HS-27A (cell line): ENCODE measurements at places on chromosomes 3 and 15.

DNA sequence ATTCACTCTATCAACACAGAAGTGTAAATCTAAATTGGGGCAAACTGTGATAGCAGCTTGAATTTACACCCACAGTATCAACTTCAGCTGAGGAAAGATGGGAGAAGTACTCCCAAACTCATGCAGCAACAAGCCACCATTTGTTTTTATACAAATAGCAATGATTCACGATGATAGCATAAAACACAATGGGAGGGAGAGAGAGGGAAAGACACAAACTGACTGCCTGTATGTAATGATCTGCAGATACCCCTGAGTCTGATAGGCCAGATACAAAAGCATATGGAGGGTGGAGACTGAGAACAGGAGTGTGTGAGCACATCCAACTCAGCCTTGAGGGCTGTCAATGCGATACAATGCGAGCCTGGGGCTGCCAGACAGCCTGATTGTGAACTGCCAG, 79.2 kb downstream of the CNTN3 start:
- no peak for DNase-seq

- no peak for DNase-seq
Measured at GRCh38 chr3:59595830-59596229, 546.0 kb upstream of the CFAP20DC start.

DNA sequence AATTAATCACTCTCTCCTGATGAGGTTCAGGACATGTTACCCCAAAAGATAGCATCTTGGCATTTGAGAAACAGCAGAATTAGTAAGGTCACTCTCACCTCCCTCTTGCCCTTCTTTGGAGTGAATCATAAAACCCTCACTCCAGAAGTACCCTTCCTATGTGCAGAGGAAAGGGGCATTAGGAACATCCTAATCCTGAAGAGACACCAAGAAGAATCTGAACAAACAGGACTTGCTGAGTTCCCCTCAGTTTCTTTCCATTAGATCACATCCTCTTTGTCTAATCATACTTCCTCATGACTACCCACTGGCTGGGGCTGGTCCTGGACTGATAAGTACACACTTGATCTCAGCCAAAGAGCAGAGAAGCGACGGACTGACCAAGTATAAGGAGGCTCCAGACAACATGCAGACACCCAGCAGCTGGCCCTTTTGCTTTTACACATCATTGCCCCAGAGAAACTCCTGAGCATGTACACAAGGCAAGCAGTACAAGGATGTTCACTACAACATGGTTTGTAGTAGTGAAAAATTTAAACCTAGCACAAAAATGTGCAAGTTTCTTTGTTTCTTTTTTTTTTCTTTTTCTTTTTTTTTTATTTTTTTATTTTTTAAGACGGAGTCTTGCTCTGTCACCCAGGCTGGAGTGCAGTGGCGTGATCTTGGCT, 15.0 kb upstream of the TM6SF1 start:
- DNase-seq: no peak

- no peak for DNase-seq
Measured at GRCh38 chr3:127962937-127963336, 47.9 kb downstream of the KBTBD12 start.

DNA sequence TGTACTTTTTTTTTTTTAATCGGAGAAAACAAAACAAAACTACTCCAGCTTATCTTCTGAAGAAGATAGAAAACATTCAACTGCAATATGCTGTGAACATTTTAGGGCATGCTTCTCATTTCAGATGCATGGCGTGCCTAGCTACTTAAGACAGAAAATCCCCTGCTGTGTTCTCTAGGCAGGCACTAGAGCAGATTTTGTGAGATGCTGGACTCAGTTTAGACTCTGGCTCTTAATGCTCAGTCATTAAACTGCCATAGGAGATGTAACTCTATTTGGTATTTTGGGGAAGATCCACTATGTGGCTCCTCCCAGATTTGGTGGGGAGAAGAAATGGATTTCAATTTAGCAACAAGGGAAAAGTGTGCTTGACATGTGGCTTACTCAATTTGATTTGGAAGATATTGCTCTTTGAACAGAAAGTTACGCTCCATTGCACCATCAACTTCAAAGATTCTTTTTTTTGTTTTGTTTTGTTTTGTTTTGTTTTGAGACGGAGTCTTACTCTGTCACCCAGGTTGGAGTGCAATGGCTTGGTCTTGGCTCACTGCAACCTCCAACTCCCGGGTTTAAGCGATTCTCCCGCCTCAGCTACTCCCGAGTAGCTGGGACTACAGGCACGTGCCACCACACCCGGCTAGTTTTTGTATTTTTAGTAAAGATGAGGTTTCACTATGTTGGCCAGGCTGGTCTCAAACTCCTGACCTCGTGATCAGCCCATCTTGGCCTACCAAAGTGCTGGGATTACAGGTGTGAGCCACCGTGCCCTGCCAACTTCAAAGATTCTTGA, 62.0 kb upstream of the LEKR1 start:
- no peak for DNase-seq

- no peak for DNase-seq
Measured at GRCh38 chr15:65182538-65182937, 2.6 kb downstream of the CLPX start.

- no peak for DNase-seq
Measured at GRCh38 chr3:15726881-15727280, 70.9 kb downstream of the ANKRD28 start.

DNA sequence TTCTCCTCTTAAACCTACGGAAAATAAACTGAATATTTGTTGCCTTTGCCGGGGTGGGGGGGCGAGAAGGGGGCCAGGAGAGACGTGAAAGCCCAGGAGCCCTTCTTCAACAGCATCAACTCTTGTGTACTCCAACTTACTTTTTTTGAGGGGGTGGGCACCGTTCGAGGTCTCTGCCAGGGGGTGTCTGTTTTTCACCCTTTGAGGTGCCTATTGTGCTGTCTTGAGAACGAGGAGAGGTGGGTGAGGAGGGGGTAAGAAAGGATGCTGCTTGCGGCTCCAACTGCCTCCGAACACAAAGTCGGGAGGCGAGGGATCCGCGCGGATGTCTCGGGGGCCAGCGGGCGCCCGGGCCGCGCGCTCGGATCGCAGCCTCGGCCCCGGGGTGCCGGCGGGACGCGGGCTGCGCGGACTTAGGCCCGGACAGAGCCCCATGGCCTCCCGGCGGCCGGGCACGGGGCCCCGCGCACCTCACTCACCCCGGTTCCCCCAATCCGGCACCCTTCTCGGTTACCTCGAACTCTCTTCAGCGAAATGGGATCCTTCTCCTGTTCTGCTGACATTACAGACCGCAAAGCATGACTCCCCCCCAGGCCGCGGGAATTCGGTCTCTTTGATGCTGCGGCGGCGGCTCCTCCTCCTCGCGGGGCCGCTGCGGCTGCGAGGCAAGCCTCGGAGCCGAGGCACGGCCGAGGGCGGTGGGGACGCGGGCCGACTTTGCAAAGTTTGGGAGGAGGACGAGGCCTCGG, 650 bp downstream of the PYGO1 start:
- DNase-seq: no peak

DNA sequence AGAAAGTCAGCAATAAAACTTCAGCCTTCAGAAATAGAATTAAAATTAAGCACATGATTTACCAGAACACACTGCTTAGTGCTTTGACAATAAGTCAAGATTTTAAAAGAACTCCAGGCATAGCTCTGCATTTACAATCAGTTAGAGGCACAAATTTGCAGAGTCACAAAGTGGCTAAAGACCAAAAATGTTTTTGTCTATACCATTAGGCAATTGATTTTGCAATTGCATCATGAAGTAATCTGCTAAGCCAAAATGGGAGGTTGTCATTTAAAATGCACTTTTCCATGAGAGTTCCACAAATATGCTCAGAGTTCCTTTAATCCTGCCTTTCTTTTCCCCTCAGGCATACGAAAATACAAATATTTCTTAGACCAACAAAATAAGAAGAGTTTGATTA, 10.1 kb upstream of the DCP1A start:
- DNase-seq: no peak

DNA sequence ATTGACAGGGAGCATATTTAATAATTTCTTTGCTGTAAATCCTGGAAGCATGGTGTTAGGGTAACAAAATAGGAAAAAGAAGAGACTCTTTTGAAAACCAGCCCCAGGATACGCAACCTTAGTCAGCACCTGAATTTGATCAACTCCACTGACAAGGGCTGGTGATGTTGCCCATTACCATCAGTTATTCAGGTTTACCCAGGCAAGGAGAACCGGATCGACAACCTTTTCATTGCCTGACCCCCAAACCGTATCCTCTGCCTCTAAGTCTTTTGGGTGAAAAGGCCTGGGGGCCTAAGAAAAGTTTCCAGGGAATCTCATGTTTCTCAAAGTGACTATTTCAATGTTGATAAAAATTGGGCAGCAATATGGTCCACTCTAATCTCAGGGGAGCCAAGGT, 313.3 kb downstream of the KBTBD8 start:
- no peak for DNase-seq

GRCh38 chr3:40387001-40387894, at the start of gene ENTPD3:
ENTPD3 (plus strand) TSS chr3:40387184; CDS start chr3:40388058, 874 bp downstream.
- DNase-seq: no peak

- no peak for DNase-seq
Measured at GRCh38 chr15:74924525-74924924, 13.3 kb downstream of the COX5A start.

GRCh38 chr3:142281474-142281873, 56.1 kb upstream of the GK5 start:
- no peak for DNase-seq

DNA sequence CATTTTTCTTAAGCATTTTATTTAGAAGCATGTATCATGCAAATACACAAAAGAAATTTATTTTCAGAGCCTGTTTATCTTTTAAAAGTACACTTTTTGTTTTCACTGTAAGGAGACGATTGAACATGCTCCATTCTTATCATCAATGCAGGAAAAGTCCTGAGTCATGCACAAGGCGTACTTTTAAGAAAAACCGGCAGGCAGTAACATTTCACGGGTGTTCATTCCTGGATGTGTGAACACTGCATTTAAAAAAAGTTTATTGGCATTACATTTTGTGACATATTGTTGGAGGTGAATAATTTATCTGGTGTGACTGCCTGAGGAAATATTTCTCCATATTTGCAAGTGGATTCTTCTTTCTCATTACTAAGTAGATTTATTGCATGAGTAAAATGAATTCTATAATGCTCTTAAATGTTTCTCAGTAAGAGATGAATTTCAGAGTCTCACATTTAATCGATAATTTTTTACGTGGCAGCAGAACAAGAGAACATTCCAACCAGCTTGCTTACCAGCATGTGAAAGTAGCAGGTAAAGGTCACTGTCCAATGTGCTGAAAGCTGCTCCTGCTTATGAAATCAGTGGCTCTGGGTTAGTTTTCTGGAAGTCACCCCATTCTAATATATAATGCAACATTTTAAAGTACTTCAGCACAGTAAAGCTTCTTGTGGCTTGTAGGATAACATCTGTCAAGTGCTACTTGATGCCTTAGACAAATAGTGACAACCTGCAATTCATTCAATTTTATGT, 87.0 kb downstream of the SV2B start:
- DNase-seq: no peak

DNA sequence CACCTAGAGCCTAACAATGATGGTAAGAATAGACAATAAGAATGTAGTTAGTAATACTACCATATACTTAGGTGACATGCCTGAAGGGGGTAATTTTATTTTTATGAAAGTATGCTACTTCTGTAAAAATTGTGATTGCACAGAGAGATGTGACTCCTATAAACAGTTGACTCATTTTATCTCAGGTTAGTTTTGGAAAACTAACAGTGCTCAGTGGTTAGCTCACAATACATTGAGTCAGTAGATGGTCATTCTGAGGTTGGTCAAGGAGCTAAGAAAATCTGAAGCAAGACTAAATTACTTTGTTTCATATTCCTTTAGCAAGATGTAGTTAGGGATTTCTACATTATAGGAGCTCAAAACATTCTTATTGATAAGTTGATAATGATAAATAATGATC, 271.0 kb downstream of the EDEM1 start:
- no peak for DNase-seq

DNA sequence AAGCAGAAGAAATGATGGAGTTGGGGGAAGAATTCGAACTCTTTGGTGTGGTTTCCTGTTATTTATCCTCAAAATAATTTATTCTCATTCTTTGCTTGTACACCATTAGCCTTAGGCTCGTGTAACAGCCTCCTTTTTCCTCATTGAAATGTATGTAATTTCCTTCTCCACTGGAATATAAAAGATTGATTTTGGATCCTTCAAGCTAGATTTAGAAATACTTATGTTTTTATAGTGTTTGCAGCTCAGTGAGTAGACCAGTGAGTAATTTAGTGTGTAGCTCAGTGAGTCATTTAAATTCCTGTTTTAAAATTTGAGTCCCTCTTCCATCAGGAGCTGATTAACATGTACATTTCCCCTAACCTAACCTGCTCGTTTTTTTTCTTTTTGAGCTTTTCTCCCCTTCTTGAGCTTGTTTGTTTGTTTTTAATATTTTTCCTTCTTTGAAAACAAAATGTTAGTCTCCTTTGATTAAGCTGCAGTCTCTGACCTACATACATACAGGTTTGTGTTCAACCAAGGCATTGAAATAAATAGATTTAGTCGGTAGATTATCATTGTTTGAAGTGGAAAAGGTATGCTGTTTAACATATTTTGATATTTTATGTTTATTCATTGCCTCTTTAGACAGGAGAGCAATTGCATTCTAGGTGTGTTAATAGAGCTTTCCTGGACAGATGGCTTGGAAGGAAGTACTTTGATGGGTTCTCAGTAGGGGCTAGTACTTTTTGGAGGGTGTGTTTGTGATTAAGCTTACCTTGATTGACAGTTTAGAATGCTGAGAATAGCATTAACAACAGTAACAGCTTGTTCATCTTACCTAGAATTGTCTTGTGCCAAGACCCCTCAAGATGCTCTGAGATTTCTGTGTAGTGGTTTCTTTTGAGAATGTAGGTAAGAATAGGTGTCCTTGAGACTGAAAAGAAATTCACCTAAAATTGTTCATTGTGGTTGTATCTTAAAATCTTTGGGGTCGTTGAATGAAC, 5.9 kb downstream of the USP3 start:
- no peak for DNase-seq

DNA sequence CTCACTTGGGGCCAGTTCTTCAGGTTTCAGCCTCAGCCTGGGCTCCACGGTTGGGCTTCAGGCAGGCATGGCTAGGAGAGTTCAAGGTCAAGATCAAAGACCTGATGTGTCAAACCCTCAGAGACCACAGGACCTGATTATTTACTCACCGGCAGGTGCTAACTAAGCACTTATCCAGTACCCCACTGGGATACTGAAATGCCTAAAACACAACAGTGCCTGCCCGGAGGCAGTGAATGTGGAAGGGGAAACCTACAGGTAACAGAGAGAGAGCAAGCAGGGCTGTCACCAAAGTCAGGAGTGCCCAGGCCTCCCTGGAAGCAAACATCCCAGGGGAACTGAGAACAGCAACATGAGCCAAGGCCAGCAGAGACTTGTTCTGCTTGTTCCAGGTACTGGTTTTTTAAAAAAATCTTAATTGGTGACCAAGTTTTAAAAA, 6.7 kb downstream of the IDH2 start:
- no peak for DNase-seq

DNA sequence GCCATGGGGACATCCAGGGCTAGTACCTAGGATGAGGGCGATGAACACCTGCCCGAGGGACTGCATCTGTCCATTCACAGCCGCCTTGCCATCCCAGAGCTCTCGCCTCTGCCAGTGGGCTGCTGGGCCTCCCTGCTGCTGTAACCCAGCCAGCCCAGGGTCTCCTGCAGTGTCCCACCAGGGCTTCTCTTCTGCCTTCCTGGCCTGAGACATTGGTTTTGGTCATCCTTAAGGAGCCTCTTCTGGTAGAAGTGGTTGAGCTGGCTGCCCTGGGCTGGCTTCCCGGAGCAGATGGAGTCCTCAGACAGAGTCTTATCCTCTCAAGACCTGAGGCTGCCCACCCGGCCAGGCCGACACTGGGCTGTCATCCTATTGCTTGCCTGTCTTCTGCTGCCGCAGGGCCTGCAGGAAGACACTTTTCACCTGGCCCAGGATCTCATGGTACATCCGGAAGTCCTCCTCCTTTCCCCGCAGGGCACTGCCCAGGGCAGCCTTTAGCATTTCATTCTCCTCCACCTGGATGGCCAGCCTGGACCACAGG, 6.1 kb upstream of the HHATL start:
- DNase-seq: no peak
